Endothelial cell (in vitro differentiated cells): ENCODE measurements at places on chromosomes 5 and 9.

GRCh38 chr5:89493414-89493813, 610.4 kb upstream of the MEF2C start:
- DNase-seq: no peak

GRCh38 chr5:143931476-143931875, 119.5 kb downstream of the HMHB1 start:
- no peak for DNase-seq

- peak; percentile 84 for DNase-seq
These were observed 27.9 kb upstream of the BASP1 start for GRCh38 chr5:17189381-17190036.

GRCh38 chr9:135126451-135127187, 39.2 kb downstream of the OLFM1 start:
- no peak for DNase-seq

DNA sequence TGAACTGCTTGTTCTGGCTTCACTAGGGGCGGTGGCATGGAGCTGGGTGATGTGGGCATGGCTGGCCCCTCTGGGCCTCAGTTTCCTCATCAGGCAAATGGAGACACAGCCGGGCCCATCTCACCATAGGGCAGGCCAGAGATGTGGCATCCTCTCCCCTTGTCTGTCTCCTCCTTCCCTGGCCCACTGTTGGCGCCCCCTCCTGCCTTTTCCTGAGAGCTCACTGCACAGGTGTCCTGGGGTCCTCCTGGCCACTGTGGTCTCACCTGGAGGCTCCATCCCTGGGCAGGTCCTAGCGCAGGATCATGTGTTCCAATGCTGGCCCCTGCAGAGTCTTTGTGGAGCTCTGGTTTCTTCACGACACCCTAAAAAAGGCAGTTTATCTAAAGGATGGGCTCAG, 53.5 kb downstream of the NEK6 start:
- no peak for DNase-seq

DNA sequence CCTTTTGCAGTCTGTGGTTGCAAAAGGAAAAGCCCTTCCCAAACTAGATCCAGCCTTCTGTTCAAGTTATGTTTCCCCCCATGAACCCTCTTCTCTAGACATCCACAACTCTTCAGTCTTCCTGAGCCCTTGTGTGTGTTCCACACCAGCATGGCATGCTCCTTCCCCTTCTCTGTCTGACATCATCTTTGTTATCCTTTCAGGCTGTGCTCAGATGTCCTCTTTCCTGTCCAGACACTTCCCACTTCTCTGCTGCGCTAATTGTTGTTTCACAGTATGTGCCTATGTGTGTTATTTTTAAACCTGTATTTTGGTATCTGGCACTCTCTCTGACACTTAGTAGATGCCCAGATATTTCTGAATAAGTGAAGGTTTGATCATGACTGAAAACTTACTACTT, 38.2 kb downstream of the FOCAD start:
- DNase-seq: peak; percentile 6

DNA sequence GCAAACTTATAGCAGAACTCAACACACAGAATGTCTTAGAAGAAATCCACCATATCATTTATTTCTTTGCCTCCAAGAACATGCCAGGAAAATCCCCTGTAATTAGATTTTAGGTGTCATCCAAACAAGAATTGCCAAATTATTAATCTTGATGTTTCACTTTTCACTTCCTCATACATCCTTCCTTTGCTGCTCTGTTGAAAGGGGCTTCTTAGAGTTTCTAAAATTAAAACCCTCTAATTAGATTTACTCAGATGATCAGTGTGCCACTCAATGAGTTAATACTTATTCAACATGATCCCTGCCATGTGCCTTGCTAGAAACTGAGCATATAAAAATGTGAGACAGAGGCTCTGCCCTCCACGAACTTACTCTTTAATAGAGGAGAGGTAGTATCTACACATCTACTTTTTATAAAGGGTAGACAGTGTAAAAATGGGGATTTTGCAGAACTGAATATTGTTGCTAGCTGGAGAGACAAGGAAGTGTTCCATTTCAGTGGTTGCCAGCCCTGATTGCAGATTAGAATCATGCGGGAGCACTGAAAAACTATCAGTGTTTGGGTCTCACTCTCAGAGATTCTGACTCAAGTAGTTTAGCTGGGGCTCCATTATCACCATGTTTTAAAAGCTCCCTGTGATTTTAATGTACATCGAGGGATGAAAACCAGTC, 498.4 kb downstream of the TLE4 start:
- DNase-seq: no peak

DNA sequence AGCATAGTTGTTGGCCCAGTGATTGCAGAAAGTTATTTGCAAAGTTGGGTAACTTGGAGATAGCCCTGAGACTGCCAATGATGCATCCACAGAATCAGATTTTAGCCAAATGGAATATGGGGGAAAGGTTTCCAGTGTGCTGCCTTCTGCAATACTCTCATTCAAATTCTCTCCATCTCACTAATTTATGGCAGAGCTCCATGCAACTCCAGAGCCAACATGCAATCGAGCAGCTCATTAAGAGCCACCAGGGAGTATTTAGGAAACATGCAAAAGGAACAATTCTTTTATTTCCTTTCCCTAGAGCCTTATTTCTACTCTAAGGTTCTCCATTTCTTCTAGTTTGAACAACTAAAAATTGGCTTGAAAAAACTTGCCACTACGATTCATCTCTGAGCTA, 135.9 kb upstream of the MARCHF11 start:
- DNase-seq: no peak

DNA sequence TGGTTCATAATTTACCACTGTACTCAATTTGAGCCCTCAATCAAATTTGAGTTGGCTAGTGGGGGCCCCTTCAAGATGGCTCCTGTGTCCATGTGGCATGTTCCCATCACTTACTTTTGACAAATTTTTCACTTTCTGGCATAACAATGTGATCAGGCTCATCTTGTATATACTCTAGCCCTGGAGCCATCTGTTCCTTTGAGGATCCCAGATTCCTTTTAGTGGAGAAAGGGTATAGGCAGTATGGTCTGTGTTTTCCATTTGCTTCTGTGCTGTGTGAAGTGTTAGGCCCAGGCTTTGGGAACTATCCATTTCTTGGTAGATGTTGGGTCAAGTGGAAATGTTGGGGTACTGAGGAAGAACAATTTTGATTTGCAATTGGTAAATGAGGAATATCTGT, 45.7 kb downstream of the SH3GL2 start:
- no peak for DNase-seq

DNA sequence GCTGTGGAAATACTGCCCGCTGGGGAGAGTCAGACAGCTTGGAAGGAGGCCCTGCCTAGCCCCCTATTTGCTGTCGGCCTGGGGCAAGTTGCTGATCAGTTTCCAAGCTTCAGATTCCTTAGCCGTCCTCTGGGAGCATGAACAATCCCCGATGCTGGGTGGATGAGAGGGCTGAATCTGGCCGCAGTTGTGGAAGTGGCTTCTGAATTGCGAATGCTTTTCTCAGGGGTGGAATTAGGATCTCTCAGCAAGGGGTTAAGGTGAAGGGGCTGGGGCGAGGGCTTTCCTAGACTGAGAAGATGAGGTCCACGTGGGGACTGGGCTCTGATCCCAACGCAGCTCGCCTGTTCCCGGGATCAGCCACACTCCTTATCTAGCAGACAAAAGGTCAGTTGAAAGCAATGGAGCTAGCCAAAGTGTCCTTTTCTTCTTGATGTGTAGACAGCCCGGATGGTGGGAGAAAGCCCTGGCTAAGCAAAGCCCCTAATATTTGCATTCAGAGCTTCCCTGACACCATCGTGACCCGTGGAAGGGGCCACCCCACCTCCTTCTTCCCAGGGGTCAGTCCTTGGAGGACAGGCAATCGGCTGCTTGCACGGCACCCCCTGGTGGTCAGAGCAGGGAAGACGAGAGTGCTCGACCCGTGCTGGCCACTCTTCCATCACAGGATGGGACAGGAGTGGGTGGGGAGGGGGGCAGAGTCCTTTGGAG, 54.9 kb downstream of the COL15A1 start:
- peak; percentile 90 for DNase-seq

GRCh38 chr9:137534256-137535119, 15.7 kb downstream of the PNPLA7 start:
- DNase-seq: no peak
